ENCODE measurements at places on chromosomes 16 and 17. TPM values are rescaled to one million over a fixed set of nuclear protein-coding genes. Genes with fewer than 3 reads are reported as not detected.

DNA sequence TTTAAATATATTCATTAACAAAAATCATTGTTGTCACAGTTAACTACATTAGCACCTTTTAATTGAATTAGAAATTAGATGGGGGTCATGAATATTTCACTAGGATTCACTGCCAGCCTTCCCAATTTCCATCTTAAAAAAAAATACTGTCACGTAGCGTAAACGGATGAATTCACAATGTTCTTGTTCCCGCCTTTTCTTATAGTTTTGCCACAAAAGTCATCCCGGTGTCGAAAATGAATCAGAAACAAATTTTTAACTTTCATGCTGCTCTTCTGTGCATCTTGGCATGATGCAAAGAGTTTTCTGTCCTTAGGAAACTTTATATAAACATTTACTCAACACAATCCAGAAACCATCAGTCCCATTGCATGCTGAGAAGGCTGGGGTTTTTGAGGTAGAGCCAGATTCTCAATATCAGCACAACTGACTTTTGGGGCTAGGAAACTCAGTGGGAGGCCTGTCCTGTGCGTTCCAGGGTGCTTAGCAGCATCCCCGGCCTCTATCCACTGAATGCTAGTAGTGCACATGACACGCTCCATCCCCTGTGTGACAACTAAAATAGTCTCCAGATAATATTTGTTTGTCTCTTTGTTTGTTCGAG is 252.9 kb upstream of the XYLT1 start:
- DNase-seq = no peak

GRCh38 chr17:74999523-74999922 is 12.1 kb downstream of the CDR2L start:
- DNase-seq = no peak

DNA sequence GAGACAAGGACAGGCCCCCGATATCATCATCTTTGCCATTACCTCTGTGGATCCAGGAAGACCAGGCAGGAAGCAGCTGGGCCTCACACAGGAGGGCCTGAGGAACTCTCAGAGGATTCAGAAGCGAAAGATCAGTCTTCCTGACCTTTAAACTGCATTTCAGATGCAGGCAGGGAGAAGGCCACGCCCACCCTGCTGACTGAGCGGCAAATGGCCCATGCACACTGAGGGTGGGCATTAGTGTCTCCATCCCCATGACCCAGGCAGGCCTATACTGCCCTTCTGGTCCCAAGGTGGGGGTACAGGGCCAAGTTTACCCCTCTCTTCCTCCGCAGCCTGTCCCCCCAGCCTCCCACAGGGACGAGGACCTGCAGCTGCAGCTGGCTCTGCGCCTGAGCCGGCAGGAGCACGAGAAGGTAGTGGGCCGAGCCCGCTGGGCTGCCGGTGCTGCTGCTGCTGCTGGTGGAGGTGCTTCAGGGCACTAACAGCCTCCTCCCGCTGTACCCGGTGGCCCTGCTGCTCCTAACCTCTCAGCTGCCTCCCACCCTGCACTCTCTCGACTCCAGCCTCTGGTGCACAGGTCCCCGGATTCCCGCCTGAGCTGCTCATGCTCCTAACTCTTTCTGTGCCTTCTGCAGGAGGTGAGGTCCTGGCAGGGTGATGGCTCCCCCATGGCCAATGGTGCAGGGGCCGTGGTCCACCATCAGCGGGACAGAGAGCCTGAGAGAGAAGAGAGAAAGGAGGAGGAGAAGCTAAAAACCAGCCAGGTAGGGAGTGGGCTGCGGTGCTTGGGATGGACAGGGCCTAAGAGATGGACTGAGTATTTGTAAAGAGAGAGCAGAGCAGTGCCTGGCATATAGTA is 6.2 kb downstream of the EPN3 start:
- no peak for DNase-seq

Gene CSH2
- total RNA-seq = not detected

DNA sequence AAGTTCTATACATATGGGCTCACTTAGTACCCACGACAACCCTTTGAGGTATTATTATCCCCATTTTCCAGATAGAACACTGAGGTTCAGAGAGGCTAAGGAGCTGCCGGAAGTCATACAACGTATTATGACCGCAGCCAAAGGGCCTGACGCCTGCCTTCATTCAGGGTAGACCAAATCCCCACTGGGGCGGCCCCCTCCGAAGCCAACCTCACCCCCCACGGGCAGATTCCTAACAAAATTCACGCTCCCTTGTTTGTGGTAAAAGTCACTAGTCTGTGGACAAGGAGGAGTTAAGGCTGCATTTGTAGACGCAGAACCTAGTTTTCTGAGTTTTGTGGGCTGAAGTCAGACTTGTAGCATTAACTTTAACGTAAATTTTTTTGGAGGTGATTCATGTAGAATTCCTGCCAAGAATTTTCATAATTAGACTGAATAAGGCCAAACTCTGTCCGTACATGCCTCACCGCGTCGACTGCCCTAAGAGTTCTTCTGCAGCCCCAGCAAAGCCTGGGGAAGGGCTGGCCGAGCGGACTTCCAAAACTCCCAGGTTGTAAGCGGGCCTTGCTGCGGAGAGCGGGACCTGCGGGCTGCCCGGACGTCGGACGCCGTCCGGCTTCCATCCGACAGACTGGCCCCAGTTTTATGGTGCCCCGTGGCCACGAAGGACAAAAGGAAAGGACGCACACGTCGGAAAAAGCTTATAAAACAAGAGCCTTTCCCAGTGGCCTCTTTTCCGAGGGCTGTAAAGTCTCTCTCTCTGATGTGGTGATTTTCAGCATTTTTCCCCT is 75.7 kb downstream of the NXN start:
- DNase-seq = no peak

Gene CCDC200
- total RNA-seq = not detected

DNA sequence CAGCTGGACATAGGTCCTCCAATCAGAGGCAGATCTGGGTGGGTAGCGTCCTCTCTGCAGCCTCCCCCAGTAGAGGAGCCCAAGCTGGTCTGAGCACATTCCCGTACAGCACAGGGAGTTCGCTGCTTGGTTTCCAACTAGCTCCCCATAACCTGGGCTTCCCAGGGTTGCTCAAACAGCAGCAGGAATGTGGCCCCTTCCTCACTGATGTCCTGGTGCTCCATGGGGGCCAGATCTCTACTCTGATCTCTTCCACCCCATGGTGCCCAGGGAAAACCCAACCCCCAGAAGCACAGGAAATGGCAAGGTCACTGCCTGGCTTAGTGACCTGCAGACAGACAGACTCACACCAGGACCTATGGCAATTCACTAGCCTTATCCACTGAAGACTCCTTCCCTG is 11.1 kb upstream of the MMP2 start:
- no peak for DNase-seq

DNA sequence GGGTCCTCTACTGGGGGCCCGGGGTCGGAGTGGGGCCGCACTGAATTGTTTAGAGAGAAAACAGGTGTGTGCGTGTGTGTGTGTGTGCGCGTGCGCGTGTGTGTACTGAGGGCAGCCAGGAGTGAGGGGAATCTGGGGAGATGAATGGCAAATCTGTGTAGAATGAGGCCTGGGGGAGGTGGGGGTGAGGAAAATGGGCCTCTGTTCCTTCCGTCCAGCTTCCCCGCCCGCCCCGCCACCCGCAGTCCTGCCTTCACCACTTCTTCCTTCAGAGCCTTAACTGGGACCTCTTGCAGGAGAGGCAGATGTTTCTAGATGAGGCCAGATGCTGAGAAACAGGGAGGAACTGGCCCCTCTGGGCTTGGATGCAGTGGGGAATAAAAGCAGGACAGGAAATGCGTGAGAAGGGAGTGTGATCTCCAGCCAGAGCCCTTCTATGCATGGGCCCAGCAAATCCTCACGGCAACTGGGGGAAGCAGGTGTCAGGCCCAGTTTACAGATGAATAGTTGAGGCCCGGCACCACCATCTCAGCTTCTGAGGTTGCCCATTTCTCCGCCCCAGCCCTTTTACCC is 29.7 kb upstream of the NGFR start:
- DNase-seq = no peak

DNA sequence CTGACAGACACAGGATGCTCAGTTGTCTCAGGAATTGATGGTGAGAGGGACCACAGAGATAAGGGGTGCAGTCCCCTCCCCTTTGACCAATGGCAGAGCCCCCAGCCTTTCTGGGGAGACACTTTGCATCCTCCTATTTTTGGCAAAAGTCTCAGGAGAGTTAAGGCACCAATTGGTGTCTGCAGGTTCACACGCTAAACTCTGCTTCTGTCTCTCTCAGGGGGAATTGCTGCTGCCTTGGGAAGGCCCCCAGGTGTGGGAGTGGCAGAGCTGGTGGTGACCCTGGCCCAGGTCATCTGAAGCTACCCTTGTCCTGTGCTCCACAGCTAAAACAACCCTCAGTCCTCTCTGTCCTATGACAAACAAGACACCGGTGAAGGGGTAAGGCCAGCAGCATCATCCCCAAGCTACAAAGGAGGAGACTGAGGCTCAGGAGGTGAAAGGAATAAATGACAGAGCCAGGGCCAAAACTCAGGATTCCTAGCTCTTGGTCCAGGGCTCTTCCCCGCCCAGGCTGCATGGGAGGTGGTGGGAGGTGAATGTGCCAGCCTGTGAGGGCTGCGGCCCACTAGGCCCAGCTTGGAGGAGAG is 20.3 kb downstream of the OSBPL7 start:
- no peak for DNase-seq

DNA sequence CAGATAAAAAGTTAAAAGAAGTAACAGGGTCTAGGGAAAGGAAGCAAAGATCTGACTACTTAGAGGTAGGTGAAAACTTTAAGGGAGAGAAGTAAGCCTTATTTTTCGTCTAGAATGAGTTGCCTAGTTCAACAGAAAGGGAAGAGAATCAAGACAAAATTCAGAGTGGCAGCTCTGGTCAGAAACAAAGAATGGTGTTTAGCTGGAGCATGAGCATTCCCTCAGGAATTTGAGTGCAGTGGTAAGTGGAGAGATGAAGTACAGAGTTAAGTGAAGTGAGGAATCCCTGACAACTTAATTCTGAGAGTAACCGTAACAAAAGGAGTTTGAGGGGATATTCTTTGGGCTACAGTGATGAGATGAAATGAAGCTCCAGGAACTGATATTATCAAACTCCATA is 11.5 kb downstream of the SMG6 start:
- DNase-seq = no peak

DNA sequence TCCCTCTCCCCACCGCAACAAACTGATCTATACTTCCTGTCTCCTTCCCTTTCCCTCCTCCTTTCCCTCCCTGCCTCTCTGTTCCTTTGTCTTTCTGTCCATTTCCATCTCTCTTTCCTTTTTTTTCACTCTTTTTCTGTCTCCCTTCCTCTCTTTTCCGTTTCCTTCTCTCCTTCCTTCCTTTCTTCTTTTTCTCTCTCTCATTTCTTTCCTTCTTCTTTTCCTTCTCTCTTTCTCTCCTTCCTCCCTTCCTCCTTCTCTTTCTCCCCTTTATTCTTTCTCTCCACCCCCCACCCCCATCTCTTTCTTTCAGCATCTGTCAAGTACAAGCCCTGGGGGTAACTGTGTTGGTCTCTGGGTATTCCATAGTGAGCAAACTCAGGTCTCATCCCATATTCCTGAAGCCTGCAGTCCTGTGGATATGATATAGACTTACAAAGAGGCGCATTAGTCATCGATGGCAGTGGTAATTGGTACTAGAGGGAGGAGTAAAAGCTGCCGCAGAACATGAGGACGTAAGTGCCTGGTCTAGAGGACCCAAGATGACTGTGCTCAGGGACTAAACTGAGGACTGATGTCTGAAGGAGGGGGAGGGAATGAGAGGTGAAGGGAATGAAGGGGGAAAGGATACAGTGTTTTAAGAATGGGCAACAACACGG is 50.4 kb downstream of the VAT1L start:
- DNase-seq = no peak

GRCh38 chr16:20833086-20833485 is 26.8 kb downstream of the REXO5 start:
- DNase-seq = no peak

Gene NR1D1
- 5.8 TPM for total RNA-seq

DNA sequence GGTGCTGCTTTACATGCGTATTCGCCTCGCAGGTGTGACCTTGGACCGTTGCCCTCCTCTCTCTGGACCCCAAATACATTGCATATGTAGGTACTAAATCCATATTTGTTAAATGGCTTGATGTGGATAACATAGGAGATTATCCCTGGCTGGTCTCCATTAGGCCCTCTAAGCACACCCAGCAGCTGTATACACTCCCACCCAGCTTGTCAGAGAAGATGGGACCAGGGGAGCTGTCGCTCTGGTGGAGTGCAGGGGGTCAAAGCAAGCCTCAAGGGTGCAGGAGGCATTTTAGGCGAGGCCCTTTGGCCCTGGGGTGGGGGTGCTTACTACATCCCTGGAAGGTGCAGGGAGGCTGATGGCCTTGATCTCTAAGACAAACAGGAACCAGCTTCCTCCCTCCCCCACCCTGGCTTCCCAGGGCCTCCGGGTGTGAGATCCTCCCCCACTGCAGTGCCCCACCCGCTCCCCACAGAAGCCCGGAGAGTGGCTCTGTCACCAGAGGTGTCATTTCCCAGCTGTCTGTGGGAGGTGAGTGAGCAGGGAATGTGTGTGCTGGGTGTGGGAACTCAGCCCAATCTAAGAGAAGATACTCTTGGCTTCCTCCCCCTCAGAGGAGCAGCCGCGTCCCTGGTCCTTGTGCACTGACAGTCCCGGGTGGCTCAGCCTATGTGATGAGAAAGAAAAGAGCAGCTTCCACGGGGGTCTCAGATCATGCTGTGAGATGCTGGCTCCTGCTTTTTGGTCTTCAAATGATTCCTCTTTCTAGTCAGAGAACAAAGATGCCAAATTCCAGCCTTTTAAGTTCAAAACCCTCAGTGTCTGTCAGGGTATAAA is 1.4 kb upstream of the VAMP2 start:
- DNase-seq = peak; percentile 85

GRCh38 chr16:19142939-19143598 is 25.0 kb upstream of the SYT17 start:
- DNase-seq = no peak

Gene SLC6A2
- total RNA-seq = not detected

DNA sequence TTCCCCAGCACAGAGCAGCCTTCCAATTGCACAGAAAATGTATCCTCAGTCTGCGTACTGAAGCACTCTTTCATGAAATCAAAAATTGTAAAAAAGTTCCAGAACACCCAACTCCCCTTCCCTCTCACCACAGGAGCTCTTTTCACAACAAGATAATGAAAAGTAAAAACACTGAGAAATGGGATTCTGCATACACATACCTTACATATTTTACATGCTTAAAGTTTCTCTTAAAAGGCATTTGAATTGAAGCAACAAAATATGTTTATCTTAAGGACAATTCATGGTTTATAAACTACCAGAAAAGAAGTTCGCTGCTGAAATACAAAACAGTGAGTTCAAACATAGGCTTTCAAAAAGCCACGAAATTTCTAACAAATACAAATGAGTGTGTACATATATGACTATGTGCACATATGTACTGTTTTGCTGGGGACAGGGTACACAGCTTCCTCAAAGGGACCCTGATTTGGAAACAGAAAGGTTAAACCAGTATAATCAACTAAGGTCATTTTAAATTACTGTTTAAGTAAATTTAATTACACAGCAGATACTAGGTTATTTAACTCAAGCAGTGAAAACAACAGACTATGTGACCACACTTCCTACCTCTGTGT is 33.8 kb downstream of the COG1 start:
- DNase-seq = no peak
